ENCODE measurements at places on chromosomes 12 and 14.

- no peak for DNase-seq
Observed at GRCh38 chr12:45125997-45126396, 75.1 kb upstream of the DBX2 start.

DNA sequence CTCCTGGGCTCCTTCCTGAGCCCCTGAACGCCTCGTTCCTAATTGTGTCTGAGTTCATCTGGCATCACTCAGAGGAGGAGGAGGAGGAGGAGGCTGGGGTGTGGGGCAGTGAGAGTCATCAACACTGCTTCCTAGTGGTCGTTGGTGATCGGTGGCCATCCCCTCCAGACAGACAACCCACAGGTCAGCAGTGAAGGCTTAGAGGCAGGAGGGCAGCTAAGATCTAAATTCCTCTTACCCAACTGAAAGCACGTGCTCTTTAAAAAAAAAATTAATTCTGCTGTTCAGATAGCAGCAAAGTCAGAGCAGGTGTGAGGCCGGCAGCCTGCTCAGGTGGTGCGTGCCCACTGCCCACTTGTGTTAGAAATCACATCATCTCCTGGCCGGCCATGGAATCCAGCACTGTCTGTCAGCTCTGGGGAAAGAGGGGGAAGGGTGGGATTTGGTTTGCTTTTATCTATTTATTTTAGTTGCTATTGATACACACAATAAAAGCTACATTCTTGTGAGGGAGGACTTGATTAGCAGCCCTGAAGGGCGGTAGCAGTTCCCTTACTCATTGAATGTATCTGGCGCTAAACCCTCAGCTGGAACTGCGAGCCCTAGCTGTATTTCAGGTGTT, 46.6 kb downstream of the PPP2R5C start:
- peak; percentile 21 for DNase-seq

GRCh38 chr12:128079-128478, 61.5 kb downstream of the IQSEC3 start:
- no peak for DNase-seq

- peak; percentile 12 for DNase-seq
Observed at GRCh38 chr14:82642425-82642824, 1108.8 kb upstream of the SEL1L start.

DNA sequence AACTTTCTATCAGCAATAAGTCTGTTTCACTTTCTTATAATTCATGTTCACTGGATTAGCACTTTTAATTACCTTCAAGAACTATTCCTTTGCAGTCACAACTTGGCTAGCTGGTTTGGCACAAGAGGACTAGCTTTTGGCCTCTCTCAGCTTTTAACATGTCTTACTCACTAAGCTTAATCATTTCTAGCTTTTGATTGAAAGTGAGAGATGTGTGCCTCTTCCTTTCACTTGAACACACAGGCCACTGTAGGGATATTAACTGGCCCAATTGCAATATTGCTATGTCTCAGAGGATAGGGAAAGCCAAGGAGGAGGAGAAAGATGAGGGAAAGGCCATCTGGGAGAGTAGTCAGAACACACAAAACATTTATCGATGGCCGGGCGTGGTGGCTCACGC, 92.7 kb downstream of the PRICKLE1 start:
- DNase-seq = no peak

- no peak for DNase-seq
Observed at GRCh38 chr12:76055393-76055792, 23.8 kb upstream of the PHLDA1 start.

- no peak for DNase-seq
Observed at GRCh38 chr14:33711811-33712216, 239.1 kb downstream of the EGLN3 start.
